Stimulated activated CD4-positive, alpha-beta T cell treated with anti-CD3 and anti-CD28 coated beads, TNF-alpha, amount 100 ng/mL, for 4 hours (primary cell): ENCODE measurements at places on chromosomes 6 and 20.

DNA sequence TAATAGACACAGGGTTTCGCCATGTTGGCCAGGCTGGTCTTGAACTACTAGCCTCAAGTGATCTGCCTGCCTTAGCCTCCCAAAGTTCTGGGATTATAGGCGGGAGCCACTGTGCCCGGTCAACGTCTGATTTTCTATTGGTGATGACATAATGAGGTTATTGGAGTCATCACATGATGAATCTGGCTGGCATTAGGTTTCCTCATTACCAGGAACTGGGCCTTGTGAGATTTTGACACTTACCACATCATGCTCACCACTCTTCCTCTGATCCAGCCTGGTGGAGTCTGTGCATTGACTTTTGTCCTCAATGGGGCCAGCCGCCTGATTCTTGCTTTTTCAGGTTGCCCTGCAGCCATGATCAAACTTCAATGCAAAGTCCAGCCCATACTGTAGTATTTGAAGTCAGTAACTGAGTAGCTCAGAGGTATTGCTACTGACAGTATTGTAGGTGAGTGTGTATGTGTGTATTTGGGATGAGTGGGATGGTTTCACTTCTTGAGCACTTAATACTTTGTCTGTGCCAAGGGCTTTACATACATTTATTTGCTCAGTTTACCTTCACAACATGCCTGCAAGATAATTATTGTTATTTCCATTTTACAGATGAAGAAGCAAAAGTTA, 16.0 kb downstream of the ANKS1A start:
- no peak for DNase-seq

- no peak for DNase-seq
Observed at GRCh38 chr6:138371452-138371711, 6.3 kb upstream of the SMIM28 start.

- no peak for DNase-seq
Observed at GRCh38 chr6:144568241-144568640, 283.1 kb downstream of the UTRN start.

- DNase-seq = no peak
Observed at GRCh38 chr6:37008484-37009465, 3.3 kb downstream of the FGD2 start.

DNA sequence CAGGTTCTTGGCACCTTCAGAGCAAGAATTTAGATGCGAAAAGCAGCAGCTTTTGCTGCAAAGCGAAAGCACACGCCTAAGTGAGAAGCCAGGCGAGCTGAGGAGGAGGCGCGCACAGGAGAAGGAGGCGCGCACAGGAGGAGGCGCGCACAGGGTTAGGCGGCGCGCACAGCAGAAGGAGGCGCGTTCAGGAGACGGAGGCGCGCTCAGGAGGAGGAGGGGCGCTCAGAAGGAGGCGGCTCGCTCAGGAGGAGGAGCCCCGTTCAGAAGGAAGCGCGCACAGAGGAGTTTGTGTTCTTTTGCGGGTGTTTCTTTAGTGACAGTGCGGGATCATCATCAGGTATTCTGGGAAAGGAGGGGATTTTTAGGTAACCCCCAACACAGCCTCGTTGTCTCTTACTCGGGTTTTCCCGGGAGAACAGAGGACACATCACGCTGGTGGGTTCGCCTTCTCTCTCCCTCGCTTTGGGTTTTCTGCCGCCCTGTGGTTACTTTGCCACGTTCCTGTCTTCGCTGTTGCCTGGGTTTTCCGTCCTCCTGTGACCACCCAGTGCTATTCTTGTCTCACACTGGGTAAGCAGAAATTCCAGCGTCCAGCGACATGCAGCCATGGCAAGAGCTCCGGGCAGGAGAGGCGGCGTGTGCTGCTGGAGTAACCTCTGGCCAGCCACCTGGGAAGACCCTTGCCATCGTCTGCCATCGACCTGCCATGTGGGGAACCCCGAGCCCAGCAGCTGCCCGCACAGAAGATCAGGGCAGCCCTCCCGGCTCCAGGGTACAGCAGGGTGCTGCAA, 47.0 kb downstream of the WDR27 start:
- DNase-seq = peak; percentile 50

- no peak for DNase-seq
Observed at GRCh38 chr6:15194453-15194852, 51.4 kb upstream of the JARID2 start.

DNA sequence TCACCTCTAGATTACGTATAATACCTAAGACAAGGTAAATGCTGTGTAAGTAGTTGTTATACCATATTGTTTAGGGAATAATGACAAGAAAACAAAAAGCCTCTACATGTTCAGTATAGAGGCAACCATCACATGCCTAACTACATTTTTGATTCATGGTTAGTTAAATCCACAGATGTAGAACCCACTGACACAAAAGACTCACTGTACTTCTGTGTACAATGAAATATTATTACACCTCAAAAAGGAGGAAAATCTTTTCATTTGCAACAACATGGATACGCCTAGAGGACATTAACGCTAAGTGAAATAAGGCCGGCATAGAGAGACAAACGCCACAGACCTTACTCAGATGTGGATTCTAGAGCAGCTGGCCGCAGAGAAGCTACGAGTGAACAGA, 50.5 kb downstream of the NINL start:
- no peak for DNase-seq

GRCh38 chr6:53437557-53438202, 88.9 kb upstream of the ELOVL5 start:
- DNase-seq = no peak

DNA sequence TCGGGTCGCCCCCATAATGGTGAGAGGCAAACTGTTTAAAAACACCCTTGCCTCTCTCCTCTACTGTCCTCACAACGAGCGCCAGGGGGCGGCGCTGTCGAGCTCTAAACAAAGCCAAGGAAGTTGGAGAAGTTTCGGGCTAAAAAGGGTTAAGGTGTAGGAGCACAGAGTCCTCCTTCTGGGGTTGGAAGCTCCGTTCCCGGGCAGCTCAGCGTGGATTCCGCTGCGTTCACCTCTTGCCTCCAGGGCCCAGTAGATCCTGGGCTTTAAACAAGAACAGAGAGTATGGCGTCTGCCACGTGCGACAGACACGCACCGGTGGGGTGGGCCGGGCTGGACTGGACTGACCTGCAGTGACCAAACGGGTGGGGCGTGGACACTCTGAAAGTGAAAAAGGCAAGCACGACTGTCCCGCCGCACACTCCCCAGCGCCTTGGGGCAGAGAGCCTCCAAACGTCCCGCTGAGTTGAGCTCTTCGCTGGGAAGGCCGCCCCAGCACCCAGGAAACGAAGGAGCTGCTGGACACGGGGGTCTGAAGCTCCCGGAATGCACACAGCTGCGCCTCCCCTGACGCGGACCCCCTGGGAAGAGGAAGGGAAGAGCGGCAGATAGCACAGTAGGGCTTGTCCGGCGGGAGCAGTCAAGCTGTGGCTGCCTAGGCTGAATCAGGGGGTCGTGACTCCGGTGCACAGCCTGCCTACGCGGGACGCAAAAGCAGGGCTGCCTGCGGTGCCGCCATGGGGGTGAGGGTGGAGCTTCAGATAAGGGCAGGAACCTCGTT, 1.6 kb upstream of the THBD start:
- DNase-seq = no peak

DNA sequence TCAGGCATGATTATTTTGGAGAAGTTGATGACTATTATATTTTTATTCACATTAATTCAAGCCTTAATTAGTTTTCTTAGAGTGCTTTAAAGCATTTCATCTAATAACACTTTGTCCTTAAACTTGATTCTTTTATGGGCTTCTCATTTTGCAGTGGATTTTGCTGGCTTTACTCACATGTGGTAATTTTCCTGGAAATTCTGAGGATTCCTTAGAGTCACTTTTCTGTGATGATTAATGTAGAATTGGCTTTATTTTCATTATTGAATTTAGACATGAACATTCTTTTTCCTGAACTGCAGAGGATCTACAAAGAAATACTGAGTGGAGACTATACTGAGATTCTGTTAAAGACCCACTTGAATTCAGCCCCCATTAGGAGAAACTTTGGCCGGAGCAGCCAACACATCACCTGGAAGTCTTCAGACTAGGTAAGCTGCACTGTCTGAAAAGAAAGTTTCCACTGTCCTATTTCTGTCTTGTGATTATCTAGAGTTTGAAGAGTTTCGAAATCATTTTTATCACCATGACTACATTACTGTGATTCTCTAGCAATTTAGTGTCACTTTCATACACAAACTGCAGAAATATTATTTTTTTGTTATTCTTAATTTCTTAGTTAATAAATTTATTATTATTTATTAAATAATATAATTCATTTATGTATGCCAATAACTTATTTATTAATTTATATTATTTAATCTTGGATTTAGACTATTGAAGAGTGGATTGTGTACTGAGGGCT, 1.9 kb downstream of the RFPL4B start:
- no peak for DNase-seq

DNA sequence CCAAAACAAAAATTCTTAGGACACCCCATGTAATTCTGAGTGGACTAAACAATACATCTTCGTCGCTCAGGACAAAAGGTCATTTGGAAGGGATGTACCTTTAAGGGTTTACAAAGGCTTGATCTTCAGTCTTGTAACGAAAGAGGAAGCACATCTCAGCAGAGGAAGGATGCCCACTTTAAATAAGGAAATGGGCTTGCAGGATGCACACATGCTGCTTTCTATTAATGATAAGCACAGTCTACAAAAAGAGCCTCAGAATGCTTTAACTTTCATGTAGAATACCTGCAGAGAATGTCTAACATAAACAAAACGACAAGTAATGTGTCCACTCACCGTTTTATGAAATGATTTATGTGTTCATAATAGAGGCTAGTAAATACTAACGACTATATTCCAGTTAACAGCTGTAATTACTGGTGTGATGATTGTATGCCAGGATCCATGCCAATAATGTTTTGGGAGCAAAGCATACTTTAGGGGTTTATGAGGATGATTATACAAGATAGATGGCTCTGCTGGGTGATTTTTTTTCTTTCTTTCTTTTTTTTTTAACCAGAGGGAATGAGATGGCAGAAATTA, 216.9 kb downstream of the GMDS start:
- no peak for DNase-seq

GRCh38 chr6:163602851-163603250, 188.3 kb downstream of the QKI start:
- no peak for DNase-seq

DNA sequence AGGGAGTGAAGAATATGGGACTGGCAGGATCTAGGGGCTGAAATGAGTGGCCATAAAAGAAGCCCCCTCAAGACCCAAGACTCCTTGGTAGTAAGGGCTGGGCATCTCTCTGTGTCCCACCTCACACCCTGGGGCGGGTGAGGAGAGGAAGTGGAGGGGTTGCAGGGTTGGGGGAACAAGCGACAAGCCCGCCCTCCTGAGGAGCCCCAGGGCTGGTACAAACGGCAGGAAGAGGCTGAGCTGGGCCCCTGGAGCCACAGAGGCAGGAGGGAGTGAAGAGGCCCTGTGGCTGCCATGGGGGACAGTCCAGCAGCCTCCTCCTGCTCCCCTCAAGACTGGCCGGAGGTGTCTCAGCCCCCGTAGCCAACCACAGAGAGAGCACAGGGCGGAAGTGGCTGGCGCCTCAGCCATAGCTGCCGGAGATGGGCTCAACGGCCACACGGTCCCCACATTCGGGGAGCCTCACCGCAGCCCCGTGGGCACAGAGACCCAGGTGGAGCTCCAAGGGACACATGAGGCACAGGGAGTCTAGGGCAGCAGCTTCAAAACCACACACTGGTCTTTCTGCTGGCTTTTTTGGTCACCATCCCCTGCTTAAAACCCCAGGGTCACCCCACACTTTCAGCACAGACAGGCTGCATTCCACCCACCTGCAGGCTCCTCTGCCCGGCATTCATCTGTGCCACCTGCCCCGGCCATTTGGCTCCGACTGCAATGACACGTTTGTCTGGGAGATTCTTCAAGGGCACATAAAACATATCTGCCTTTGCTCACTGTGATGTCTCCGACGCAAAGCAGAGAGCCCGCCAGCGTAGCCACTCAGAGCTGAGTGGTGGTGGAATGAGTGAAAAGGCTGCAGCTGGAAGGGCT, 524 bp downstream of the C20orf203 start:
- DNase-seq = no peak

DNA sequence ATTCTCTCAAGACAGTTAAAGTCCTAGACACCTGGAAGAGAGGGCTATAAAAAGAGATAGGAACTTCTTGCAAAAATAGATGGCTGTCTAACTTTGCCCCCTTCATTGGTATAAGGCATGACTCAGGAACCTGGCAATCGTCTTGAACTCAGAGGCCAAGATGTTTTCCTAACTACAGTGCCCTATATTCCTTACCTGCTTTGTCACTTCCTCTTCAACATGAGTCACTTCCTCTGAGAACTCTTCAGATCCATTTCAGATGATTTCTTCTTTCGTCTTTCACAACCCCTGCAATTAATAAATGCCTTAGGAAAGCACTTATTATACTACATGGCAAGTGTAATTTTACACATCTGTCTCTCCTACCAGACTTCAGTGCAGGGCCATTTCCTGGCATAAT, 83.5 kb downstream of the HAO1 start:
- DNase-seq = no peak

GRCh38 chr6:75081921-75082320, 123.9 kb downstream of the COL12A1 start:
- no peak for DNase-seq

DNA sequence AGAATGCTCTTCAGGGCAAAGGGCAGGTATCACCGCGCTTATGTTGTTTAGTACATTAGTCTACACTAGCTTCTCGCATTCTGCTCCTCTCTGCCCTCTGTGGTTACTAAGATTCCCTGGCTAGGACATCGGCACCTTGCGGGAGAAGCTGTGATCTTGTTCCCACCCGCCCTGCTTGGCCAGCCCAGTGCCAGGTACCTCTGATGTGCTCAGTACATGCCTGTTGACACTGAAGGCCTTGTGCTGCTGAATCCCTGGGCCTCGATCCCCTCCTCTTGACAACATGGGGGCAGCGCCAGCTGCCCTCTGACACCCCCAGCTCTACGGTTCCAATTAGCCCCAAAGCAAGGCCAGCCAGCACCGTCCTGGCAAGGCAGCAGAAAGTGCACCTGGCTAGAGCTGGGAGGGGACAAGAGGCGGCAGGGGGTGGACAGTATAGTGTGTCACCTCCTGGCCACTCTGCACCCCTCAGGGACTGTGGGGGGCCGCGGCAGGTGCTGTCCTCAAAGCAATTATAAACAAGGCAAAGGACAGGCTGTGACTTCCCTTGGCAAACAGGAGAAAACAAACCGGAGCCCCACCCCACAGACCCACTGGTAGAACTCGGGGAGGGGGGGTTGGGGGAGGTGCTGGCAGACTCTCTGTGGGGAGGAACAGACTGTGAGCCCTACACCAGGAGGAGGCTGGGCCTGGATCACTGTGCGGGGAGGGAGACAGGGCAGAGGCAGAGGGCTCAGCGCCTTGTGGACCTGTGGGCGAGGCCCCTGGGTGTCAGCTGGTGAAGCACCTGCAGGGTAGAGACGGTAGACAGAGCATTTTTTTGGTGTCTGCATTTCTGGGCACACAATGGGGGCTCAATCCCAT, 7.1 kb downstream of the TFEB start:
- DNase-seq = no peak

- DNase-seq = no peak
Observed at GRCh38 chr6:129684323-129684884, 25.6 kb downstream of the ARHGAP18 start.

DNA sequence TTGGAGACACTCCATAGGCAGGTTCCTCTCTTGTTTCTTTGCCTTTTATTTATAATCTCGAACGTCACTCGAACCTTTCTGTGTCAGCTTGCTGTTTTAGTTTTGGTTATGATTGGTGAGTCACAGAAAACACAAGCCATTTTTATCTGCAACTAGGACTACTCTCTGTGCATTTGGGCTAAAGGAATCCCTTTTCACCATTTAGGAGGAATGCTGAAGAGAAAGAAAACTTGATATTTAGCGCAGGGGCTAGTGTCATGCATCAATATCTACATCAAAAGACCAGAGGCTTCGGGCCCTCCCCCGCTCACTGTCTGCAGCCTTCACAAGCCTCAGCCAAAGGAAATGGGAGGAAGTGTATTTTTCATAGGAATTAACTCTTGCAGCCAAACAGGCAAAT, 507.8 kb upstream of the CITED2 start:
- no peak for DNase-seq
